ENCODE measurements at places on chromosomes 3 and 15.

DNA sequence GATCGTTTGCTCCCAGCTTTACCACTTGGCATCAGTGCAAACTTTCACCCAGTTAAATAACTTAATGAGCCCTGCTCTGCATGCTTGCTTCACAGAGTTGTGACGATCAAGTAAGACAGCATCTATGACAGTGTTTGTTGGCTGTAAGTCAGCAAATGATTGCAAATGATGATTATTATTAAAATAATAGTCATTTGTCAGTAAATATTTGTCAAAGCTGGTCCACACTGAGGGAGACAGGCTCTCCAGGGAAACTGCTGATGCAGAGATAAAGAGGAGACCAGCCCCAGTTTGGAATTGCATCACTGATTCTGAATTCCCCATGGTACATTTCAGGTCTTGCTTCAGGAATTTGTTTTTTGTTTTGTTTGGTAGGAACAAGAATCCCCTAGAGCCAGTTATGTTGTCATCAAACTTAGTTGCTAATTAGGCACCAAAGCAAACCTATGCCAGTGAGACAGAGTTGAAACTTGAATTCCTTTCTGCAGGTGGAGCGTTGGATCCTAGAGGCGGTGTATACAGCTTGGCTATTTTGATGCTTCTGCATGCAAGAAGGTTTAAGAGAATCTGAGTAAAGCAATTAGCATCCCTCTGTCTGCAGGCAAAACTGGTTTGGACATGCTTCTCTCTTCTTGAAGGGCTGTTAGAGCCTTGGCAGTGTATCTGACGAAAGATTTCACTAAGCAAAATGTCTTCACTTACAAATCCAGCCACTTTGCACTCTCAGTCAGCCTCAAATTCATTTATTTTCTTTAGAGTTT is 338.6 kb upstream of the TPRG1 start:
- no peak for DNase-seq

DNA sequence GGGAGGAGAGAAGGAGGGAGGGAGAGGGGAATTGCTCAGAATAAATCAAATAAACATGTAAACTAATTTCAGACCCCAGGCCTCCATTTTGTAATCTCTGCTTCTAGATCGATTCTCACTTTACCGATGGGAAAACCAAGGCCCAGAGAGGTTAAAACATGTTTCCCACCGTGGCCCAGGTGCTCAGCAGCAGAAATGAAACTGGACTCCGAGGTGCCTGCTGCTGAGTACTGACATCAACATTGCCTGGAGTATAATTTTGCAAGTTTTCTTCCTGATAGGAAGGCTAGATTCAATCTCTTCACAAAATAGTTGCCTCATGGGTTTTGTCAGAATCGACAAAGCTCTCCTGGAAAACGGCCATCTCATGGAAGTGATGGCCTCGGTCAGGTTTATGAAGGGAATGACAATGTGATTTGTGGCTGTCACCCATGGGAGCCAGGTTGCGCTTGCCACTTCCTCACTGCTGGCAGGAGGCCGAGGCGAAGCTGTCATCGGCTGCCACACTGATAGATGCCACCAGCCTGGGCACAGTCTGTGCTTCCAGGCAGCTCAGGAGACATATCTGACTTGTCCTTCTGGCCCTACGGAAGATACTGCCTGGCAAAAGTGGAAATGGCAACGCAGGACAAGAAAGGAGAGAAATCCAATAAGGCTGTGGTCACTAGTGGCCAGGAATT is 133.1 kb upstream of the LRRN1 start:
- no peak for DNase-seq

DNA sequence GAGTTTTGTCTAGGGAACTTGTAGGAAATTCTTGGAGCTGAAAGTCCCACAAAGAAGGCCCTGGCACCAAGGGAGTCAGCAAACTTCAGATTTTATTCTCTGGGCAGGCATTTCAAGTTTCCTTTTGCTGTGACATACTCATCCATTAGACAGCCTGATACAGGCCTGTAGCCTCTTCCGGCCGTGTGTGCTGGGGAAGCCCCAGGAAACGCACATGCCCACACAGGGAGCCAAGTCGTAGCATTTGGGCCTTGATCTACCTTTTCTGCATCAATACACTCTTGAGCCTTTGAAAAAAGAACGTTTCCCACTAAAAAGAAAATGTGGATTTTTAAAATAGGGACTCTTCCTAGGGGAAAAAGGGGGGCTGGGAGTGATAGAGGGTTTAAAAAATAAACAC is 15.0 kb downstream of the TIGIT start:
- no peak for DNase-seq

DNA sequence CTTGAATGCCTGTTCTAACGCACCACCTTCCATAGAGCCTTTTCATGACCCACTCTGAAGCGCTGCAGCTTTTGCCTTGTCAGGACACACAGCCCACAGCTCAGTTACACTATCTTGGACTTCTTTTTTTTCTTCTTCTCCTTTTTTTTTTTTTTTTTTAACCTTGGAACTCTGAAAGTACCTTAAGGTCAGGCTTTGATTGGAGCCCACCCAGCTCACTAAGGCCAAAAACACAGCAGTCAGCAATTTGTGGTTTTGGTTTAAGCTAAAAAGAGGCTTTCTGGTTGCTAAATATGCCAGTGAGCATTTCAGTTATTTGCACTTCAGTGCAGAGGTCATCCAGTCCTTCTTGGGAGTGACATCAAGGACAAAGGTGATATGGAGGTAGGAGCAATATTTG is 1.7 kb downstream of the SLC25A20 start:
- DNase-seq, result no peak

DNA sequence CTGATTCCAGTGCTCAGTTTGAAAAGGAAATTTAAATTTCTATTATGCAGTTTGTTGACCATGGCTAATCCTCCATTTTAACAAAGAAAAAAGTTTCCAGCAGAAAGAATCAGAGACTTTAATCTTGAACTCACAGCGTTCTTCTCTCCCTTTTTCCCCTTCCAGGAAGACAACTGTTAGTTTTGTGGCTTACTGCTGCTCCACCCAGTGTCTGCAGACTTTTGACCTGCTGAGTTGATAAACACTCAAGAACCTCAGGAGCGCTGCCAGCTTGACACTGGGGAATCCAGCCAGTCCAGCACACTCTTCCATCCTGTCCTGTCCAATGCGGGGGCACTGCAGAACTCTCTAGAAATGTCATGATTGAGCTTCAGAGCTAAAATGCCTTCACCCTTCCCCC is 134.6 kb downstream of the LRRC28 start:
- no peak for DNase-seq

GRCh38 chr3:42511201-42511600 is 8.8 kb downstream of the VIPR1 start:
- no peak for DNase-seq

- DNase-seq, result no peak
These were observed 598.2 kb downstream of the UNC13C start for GRCh38 chr15:54576298-54576935.

- no peak for DNase-seq
These were observed 9.4 kb downstream of the PLCB2 start for GRCh38 chr15:40298216-40298935.

DNA sequence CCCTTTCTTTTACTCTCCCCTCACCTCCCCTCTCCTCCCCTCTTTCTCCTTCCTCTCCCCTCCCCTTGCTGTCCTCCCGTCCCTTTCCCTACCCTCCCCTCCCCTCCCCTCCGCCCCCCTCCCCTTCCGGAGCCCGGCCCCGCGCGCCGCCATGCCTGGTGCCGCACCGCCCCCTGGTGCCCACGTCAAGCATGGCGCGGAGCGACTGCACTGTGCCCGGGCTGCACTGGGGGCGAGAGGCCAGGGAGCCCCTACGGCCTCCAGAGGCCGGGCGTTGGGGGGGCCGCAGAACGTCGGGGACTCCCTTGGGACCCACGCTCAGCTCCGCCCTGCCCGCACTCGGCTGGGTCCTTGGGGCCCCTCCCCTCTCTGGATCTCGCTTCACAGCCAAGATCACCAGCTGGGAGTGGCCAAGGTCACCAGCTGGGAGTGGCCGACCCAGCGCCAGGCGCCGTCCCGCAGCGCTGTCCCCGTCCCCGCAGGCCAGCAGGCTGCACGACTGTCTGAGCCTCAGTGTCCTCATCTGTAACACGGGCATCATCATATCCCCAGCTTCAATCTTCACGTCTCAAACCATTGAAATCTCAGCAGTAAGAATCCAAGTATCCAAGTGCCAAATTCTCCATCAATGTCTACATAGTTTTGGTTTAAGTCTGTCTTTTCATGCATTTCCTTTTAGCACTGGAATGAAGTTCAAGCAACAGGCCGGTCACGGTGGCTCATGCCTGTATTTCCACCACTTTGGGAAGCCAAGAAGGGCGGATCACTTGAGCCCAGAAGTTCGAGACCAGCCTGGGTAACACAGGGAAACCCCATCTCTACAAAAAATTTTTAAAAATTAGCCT is 42.5 kb downstream of the TPRA1 start:
- DNase-seq, result peak; percentile 92

GRCh38 chr3:140501770-140502364 is 176.0 kb upstream of the TRIM42 start:
- DNase-seq, result no peak

DNA sequence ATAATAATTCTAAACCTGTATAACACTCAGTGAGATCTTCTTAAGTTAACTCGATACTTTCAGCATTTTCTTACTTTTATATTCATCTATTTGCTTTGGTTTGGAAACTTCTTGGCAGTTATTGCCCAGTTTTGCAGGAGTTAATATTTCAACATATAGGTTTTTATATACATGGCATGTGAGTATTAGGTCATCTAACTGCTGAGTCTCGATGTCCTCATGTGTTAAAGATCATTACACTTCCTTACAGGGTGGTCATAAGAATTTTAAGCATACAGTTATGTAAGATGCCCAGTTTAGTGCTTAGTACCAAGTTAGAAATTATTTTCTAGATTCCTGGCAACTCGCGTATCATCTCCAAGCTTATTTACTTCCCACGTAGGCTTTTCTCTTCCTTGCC is 62.9 kb downstream of the TMEM39A start:
- DNase-seq, result no peak

DNA sequence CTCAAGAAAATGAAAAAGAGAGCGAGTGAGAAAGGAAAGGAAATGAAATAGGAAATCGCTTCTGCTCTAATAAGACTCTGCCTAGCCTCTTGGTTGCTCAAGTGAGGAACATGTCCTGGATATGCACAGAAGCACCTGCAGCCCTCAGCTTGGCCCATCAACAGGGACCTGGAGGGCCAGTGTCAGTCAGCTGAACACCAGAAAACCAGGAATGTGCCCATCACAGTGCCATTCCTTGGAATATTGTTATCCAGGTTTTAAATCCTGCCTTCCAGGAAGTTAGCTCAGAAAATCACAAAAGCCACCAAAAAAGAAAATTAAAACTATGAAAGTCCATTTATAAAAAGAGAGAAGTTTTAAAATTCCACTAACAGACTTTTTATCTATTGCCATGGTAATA is 173.4 kb upstream of the TPM1 start:
- DNase-seq, result no peak

DNA sequence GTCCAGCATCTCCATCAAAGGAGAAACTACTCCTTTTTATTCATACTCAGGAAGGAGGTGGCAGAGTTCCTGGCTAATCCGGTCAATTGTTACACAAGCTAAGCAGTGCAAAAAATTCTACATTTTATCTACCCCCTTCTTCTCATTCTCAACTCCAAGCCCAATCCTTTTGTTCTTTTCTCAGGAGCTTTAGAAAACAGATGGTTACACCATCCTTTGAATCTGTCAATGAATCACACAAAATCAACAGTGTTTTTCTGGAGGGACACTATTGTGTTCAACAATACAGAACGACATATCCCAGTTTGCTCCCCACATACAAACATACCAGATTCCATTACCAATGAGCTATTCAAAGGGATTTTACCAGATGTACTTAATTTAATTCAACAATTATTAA is 362.1 kb downstream of the MAGI1 start:
- DNase-seq, result no peak

GRCh38 chr15:37083610-37084009 is 16.7 kb downstream of the MEIS2 start:
- no peak for DNase-seq

DNA sequence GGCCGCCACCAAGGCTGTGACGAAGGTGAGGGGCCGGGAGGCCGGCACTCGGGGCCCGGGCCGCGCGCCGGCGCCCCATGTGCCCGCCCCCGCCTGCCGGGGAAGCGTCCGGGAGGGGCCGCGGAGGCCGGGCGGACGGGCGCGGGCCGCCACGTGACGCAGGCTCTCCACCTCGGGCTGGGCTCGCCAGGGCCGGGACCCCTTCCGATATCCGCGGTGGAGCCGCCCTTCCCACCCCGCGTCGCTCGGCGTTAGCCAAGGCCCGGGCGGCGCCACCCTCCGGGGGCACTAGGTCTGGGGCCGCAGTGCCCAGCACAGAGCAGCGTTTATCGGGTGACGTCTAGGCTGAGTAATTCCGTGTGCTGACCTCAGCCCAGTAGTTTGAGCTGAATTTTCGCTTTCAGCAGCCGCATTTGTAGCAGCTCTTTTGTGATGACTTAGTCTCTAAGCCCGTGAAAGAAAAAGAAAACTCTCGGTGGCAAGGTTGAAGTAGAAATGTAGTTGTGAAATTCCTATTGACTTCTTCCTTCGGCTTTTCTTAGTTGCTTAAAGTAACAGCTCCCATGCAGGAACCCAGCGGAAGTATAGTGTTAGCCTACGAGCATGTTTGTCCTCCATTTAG is 885 bp downstream of the CDV3 start:
- DNase-seq, result peak; percentile 80

- peak; percentile 47 for DNase-seq
These were observed 311.4 kb downstream of the LPP start for GRCh38 chr3:188465311-188465710.

GRCh38 chr3:143348486-143349327 is 229.1 kb downstream of the CHST2 start:
- no peak for DNase-seq

DNA sequence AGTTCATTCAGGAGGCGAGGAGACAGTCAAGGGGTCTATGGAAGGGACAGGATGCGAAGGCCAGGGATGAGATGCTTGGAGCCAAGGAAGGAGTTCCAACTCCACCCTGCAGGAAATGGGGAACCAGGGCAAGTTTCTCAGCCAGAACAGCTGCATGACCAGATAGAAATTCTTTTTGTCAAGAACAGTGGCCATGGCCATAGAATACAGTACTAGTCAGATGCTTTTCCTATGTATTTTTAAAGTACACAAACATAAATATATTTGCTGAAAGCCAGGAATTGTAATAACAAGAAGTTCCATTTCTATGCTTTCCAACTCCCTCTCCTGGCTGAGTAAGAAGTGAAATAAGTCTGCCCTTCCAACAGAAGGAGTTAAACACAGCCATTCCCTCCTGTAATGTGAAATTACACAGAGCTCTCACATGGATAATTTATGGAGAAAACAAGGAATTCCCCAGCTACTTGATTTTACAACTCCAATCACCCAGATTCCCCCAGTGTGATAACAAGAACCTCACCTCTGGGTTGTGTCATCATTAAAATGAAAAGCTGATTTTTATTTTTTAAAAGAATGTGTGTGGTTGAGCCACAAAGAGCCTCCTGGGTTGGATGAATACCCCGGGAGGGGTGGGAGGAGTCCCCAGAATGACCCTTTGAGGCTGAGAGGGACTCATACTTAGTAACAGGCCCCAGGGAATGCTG is 124.6 kb upstream of the ARHGEF3 start:
- no peak for DNase-seq

GRCh38 chr15:38389924-38390542 is 63.9 kb upstream of the FAM98B start:
- DNase-seq, result peak; percentile 68
